ENCODE measurements at places on chromosomes 3 and 15. TPM values are rescaled to one million over a fixed set of nuclear protein-coding genes. Genes with fewer than 3 reads are reported as not detected.

DNA sequence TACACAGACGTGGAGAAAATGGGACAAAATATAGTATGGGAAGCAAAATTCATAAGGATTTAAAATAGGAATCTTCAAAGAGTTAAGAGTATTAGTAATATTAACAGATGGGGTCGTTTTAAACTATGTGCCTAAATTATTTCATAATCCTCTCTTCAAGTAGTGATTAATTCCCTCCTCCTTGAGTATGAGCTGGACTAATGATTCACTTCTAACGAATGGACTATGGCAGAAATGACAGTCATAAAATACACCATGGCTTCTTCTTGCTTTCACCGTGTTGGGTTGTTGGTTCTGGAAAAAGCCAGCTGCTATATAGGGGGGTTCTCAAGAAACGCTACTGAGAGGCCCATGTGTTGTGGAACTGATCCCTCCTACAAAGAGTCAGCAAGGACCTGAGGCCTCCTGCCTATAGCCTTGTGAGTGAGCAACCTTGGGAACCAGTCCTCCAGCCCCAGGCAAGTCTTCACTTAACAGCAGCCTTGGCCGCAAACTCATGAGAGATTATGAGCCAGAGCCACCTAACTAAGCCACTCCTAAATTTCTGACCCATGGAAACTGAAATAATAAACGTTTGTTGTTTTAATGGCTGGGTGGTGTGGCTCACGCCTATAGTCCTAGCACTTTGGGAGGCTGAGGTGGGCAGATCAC is 64.8 kb upstream of the ABHD2 start:
- peak; percentile 84 for DNase-seq
- H3K27ac ChIP-seq: peak overlapping the region; percentile 27
- H3K4me1 ChIP-seq: peaks cover 30% of the 10 kb centered on the region
- H3K4me3 ChIP-seq: no peak overlapping the region

- H3K4me1 ChIP-seq: peaks cover 34% of the 10 kb centered on the region
- peak; percentile 80 for DNase-seq
- peak overlapping the region; percentile 74 for H3K4me3 ChIP-seq
- no peaks in the 10 kb centered on the region for H3K27me3 ChIP-seq
- H3K27ac ChIP-seq: peak overlapping the region; percentile 55
- H3K36me3 ChIP-seq: no peaks in the 10 kb centered on the region
These were observed 938.4 kb downstream of the MCTP2 start for GRCh38 chr15:95169541-95170459.

GRCh38 chr3:167066977-167067786 is 312.9 kb downstream of the ZBBX start:
- H3K36me3 ChIP-seq: no peaks in the 10 kb centered on the region
- no peaks in the 10 kb centered on the region for H3K4me1 ChIP-seq
- no peak overlapping the region for H3K27ac ChIP-seq
- no peak for DNase-seq
- H3K4me3 ChIP-seq: no peak overlapping the region
- H3K27me3 ChIP-seq: no peaks in the 10 kb centered on the region

The GHSR gene
- not detected for polyA plus RNA-seq

- H3K36me3 ChIP-seq: no peaks in the 10 kb centered on the region
- no peak overlapping the region for H3K27ac ChIP-seq
- no peak for DNase-seq
- peaks cover 7% of the 10 kb centered on the region for H3K4me1 ChIP-seq
These were observed 242.4 kb downstream of the CD47 start for GRCh38 chr3:107848351-107848915.

The TLR9 gene
- 0.11 TPM for polyA plus RNA-seq

DNA sequence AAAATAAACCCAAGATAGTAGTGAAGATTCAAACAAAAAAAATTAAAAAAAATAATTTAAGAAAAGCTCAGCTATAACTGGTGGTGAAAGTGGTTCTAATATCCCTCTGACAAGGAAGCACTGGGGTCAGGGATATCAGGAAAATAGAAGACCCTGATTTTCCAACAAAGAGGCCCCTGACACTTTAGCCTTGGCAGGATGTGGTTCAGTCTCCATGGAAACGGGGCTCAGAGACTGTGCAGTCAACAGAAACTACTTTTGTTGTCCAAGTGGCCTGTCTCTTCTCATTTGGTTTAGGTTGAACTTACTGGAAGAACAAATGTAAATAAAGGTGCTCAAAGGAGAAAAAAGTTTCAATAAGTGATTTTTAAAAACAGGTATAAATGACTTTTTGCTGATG is 27.2 kb downstream of the INTS14 start:
- no peak overlapping the region for H3K4me3 ChIP-seq
- DNase-seq: peak; percentile 24
- no peak overlapping the region for H3K27ac ChIP-seq
- H3K4me1 ChIP-seq: peaks cover 12% of the 10 kb centered on the region

DNA sequence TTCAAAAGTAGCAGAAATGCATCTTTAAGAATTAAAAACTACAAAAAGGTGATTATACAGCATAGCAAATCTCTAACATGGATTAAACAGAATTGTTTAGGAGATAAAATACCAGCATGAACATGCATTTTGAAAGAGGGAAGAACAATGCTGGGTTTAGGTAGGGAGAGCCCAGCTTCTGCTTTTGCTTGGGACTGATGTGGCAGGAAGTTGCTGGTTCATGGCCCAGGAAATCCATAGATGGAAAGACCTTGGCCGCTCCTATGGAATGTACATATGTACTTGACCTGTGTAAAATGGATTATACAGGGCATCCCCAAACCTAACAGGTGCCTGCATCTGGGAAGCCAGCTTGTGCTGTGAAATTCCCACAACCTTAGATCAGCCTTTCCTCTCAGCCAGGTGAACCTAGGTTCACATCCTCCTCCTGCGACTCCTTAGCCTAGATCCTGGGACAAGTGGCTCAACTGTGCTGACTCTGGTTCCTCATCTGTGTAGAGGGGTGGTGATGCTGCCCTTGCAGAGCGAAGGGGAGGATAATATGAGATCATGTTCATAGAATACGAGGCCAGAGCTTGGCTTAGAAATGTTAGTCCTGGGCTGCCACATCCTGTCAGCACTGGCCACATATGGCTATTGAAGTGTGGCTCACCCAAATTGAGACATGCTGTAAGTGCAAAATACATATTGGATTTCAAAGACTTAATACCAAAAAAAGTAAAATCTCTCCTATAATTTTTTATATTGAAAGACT is 47.0 kb upstream of the PLXNA1 start:
- no peaks in the 10 kb centered on the region for H3K36me3 ChIP-seq
- DNase-seq: no peak
- no peak overlapping the region for H3K4me3 ChIP-seq
- peaks cover 8% of the 10 kb centered on the region for H3K4me1 ChIP-seq
- H3K27ac ChIP-seq: no peak overlapping the region

DNA sequence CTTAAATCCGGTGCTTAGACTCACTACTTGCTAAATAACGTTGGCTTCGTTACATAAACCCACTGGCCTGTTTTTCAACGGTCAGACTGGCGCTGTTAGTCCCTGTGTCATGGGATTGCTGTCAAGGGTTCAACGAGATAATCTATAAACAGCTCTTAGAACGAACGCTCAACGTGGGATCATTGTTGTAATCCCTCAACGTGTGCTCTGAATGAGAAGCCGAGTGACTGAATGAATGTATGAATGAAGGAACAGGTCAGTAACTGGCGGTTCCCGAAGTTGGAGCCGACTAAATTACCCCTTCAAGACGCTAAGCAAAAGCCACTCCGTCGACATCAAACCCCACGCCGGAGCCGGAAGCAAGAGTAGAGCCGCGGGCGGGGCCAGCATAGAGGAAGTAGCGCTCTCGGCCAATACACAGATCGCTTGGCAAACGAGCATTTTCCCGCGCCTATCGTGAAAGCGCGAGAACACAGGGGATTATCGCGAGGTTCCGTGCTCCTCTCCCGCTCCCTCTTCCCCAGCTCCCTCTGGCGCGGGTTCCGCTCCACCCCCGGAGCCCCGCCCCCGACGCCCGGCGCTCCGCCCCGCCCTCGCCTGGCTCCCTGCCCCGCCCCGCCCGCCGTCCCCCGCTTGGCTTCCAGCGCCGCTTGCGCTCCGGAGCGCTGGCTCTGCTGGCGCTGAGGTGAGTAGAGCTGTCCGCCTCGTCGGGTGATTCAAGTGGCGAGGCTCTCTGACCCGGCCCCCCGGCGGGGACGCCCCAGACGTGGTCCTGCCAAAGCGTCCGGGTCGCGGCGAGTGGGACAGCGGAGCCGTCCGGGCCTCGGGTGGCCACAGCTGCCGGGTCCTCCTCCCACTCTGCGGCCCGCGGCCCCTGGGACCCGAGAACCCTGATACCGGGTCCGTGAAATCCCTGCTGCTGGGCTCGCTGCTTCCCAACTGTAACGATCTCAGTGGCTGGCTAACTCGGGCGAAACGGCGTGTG is at the start of gene LRRC28:
Gene LRRC28 (plus strand): TSS at position 625 of the 985 bp plus-strand sequence. CDS start 4,477 bp downstream, outside the sequence.
- H3K4me1 ChIP-seq: peaks cover 36% of the 10 kb centered on the region
- DNase-seq: peak; percentile 100
- H3K27ac ChIP-seq: peak within 1 kb of the TSS; percentile 86
- H3K27me3 ChIP-seq: no peaks in the 10 kb centered on the region

DNA sequence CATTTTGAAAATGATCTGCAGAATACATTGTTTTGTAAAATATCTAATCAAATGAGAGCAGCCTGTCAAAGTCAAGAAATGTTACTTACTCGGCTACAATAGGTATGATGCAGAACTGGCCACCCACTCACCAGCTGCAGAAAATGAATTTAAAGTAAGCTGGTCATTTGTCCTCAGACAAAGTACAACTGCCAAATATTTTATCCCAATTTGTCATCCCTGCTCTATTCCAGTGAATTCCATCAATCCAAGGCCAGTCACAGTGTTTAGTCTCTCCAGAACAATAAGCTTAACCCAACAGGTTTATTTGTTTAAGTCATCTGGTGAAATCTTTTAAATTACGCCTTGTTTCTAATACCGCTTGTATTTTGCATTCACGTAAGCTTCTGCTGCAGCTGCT is 46.6 kb upstream of the TCF12 start:
- H3K36me3 ChIP-seq: no peaks in the 10 kb centered on the region
- no peaks in the 10 kb centered on the region for H3K27me3 ChIP-seq
- H3K4me1 ChIP-seq: peaks cover 15% of the 10 kb centered on the region
- H3K27ac ChIP-seq: no peak overlapping the region
- H3K4me3 ChIP-seq: no peak overlapping the region
- DNase-seq: peak; percentile 32

GRCh38 chr15:51334011-51334451 is 4.4 kb downstream of the CYP19A1 start:
- no peak for DNase-seq
- H3K27me3 ChIP-seq: no peaks in the 10 kb centered on the region
- no peaks in the 10 kb centered on the region for H3K36me3 ChIP-seq

- H3K27ac ChIP-seq: no peak overlapping the region
- no peaks in the 10 kb centered on the region for H3K27me3 ChIP-seq
- peaks cover 20% of the 10 kb centered on the region for H3K4me1 ChIP-seq
- no peaks in the 10 kb centered on the region for H3K36me3 ChIP-seq
- no peak overlapping the region for H3K4me3 ChIP-seq
These were observed 13.0 kb upstream of the MAPK6 start for GRCh38 chr15:52005748-52006701.

DNA sequence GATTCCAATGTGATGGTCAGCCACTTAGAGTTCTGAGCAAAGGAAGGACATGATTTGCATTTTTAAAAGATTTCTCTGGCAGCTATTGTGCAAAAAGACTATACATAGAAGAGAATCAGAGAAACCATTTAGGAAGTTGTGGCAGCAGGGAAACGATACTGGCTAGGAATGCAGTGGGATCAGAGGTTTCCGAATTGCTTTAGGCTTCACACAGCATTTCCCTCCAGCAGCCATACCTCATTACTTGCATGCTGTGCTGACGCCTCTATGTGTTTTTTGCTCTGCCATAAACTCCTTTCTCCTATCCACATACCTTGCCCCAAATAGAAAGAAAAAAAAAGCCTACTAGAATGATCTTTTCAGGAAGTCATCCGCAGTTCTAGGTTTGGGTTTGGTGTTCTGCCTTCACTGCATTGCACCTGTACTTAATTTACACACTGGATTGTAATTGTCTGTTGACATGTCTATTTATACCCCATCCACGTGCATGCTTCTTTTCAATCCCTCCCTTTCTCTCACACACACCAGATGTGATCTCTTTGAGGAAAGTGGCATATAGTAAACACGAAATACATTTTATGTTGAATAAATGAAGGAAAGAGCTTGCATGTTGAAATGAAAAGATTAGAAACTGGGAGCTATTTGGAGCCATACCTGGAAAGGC is 860.3 kb upstream of the SEMA6D start:
- H3K36me3 ChIP-seq: no peaks in the 10 kb centered on the region
- H3K27me3 ChIP-seq: no peaks in the 10 kb centered on the region
- no peak for DNase-seq
- H3K4me1 ChIP-seq: no peaks in the 10 kb centered on the region
- no peak overlapping the region for H3K4me3 ChIP-seq

DNA sequence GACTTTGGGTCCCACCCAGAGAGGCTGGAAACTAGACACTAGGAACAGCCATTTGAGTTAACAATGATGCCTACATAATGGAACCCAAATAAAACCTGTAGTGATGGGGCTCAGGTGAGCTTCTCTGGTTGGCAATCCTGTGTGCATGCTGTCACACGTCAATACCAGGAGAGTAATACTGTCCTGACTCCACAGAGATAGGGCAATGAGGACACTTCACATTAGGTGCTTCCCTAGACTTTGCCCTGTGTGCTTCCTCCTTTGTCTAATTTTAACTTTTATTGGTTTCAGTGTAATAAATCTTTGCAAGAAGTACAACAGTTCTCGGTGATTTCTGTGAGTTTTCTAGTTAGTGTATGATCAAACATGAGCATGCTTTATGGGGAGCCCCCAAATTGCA is 281.8 kb upstream of the ARRDC4 start:
- DNase-seq: no peak
- no peaks in the 10 kb centered on the region for H3K36me3 ChIP-seq
- no peak overlapping the region for H3K4me3 ChIP-seq
- H3K27ac ChIP-seq: no peak overlapping the region
- H3K27me3 ChIP-seq: no peaks in the 10 kb centered on the region

The GPD1L gene
- polyA plus RNA-seq: 2.4 TPM

- H3K27me3 ChIP-seq: no peaks in the 10 kb centered on the region
- H3K4me1 ChIP-seq: peaks cover 4% of the 10 kb centered on the region
- H3K4me3 ChIP-seq: no peak overlapping the region
- H3K27ac ChIP-seq: no peak overlapping the region
These were observed 10.0 kb downstream of the HEXA start for GRCh38 chr15:72365844-72366243.

DNA sequence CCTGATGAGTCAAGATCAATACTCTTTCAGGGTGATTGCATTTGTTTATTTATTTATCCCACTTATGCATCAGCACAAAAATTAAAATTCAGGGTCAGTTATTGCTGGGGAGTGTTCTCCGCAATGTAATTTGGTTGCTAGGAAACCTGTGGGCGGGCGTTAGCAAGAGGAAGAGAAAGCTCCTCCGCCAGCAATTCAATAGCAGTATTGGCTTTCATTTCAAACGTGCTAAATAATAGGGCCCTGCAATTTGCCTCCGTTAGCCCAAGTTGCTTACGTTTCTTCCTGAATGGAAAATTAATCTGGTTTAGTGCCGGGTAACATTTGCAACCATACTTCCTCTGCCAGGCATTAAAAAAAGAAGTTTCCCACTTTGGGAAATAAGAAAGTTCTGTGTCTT is 35.5 kb upstream of the PLCL2 start:
- H3K27me3 ChIP-seq: no peaks in the 10 kb centered on the region
- H3K4me1 ChIP-seq: no peaks in the 10 kb centered on the region
- no peak overlapping the region for H3K4me3 ChIP-seq
- no peaks in the 10 kb centered on the region for H3K36me3 ChIP-seq
- H3K27ac ChIP-seq: no peak overlapping the region
